ENCODE measurements at places on chromosomes 11 and 22.

DNA sequence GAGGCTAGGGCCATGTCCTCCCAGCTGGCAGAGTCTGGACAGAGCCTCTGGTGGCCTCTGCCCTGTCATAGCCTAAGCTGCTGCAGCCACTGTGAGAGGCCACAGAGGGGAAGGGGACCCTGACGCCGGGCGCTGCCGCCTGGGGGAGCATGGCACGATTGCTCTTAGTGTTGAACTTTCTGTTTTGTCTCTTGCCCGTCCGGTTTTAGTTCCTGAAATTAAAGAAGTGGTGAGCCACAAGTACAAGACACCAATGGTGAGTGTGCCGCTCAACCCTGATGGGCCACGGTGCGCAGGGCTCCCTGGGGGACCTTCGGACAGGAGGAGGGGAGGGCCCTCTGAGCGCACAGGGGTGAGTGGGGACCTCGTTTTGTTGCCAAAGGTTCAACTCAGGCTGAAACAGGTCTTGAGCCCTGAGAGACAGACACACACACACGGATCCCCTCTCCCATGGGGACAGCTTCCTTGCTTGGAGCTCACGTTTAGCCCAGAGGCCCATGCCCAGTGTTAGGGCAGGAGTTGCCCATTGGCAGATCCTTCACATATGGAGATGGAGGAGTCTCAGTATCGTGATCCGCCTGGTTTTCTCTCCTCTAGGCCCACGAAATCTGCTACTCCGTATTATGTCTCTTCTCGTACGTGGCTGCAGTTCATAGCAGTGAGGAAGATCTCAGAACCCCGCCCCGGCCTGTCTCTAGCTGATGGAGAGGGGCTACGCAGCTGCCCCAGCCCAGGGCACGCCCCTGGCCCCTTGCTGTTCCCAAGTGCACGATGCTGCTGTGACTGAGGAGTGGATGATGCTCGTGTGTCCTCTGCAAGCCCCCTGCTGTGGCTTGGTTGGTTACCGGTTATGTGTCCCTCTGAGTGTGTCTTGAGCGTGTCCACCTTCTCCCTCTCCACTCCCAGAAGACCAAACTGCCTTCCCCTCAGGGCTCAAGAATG, 23.8 kb downstream of the MYBPC3 start:
- no peak for DNase-seq

- no peak for DNase-seq
Observed at GRCh38 chr22:29187831-29188230, 17.9 kb upstream of the EMID1 start.

DNA sequence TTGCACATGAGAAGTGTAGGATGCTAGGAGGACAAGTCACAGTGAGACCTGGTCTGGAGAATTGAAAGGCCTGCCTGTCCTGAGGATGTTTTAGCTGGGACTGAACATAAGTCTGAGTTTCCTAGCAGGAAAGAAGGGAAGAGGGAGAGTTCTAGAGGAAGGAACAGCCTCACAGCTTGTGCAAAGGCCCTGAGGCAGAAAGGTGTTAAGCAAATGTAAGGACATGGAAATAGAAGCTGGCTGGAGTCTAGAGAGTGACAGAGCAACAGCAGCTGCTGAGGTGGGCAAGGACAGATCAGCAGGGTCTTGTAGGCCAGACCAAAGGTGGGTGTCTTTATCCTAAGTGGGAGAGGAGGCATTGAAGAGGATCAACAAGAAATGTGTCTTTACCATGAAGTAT, 210.9 kb upstream of the E2F8 start:
- DNase-seq, result no peak

DNA sequence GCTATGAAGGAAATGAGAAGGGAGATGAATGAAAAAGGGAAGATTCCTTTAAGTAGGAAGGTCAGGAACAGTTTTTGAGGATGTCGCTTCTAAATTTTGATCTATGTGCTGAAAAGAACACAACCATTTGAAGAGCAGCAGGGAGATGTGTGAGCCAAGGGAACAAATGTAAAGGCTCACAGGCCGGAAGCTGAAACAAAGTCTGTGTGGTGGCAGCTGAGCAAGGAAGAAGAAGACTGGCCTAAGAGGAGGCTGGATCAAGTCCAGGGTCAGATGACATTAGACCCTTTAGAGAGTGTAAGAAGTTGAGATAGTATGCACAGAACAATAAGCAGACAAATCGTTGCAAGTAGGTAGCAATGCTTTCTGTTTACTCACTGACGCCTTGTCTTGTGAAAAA, 1631.4 kb upstream of the TENM4 start:
- DNase-seq, result no peak

DNA sequence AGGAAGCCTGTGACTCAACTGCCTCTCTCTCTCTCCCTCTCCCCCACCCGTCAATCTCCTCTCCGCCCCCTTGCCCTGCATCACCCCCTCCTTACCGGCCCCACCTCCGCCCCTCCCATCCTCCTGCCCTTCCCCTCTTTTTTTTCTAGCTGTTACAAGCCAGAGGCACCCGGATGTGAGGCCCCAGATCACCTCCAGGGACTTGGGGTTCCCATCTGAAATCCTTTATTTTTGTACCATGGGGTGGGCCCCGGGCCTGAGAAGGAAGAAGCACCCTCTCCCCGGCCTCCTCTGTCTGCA, 10.8 kb downstream of the KCTD17 start:
- DNase-seq, result no peak

DNA sequence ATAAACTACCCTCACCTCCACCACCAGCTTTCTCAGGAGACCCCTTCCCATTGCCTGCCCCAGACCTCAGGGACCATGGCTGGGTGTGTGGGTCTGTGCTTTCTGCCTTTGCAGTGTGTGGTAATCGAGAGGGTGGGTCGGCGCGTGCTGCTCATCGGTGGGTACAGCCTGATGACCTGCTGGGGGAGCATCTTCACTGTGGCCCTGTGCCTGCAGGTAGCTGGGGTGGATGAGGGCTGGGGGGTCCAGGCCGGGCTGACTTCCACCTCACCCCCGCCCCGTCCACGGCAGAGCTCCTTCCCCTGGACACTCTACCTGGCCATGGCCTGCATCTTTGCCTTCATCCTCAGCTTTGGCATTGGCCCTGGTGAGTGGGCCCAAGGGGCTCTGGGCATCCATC, 10.5 kb upstream of the MIF start:
- DNase-seq, result no peak

- DNase-seq, result no peak
Observed at GRCh38 chr11:85685820-85686459, at the start of gene CCDC89. CCDC89 (minus strand) TSS chr11:85686195; CDS start chr11:85686130, 65 bp downstream.

GRCh38 chr11:18749681-18750319, 23.8 kb upstream of the IGSF22 start:
- no peak for DNase-seq

GRCh38 chr11:105899772-105900171, 122.3 kb downstream of the MSANTD4 start:
- DNase-seq, result no peak

GRCh38 chr11:123382555-123383074, 47.5 kb upstream of the GRAMD1B start:
- no peak for DNase-seq

GRCh38 chr11:59207988-59208451, 4.7 kb downstream of the MPEG1 start:
- no peak for DNase-seq

GRCh38 chr11:18794956-18795355, 3.4 kb upstream of the PTPN5 start:
- no peak for DNase-seq

GRCh38 chr11:119323532-119324033, 6.7 kb upstream of the MCAM start:
- DNase-seq, result no peak

- DNase-seq, result no peak
Observed at GRCh38 chr22:22369964-22370270, 125.3 kb downstream of the VPREB1 start.

GRCh38 chr11:122734848-122735496, 79.5 kb downstream of the UBASH3B start:
- DNase-seq, result no peak

GRCh38 chr11:88849368-88849767, 216.4 kb downstream of the GRM5 start:
- DNase-seq, result no peak

DNA sequence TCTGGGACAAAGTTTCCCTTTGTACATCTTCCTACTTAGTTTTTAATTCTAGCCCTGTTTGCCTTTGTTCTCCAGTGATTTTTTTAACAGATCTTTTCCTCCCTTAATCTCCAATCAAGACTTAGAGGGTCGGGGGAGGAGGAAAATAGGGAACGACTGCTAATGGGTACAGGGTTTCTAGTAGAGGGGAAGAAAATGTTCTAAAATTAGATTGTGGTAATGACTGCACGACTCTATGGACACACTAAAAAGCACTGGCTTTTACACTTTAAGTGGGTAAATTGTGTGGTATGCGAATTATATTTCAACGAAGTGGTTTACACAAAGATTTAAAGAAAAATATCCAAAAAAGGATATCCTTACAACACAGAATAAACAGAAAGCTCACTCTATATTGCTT, 110.0 kb upstream of the SPON1 start:
- no peak for DNase-seq

GRCh38 chr11:114058871-114059277, 637 bp upstream of the ZBTB16 start:
- no peak for DNase-seq

- no peak for DNase-seq
Observed at GRCh38 chr22:23190526-23190925, 10.2 kb downstream of the BCR start.

DNA sequence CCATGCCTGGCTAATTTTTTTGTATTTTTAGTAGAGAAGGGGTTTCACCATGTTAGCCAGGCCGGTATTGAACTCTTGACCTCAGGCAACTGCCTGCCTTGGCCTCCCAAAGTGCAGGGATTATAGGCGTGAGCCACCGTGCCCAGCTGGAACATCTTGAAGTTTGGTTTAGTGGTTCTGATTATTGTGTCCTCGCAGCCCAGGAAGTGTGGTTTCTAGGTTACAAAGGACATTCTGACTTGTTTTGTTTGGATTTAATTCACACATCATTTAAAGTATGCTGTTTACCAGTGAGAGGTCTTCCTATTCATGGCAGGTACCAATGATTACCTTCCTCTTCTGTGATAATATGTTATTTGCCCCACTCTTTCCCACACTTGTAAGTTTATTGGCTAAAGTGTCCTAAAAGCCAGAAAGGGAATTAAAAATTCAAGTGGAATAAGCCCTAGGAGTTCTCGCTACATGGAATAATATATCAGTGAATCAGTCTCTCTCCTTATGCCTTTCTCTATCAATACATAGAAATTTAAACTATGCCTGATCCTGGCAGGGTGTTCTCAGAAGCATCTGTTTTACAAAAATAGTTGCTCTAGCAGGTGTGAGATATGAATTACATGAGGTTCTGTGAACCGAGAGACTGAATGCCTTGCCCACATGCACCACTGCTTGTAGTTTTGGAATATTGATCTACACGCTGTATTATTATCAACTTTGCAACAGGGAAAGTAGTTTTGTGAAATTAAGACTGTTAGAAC, 263.1 kb downstream of the DDX10 start:
- DNase-seq, result no peak

GRCh38 chr22:46044621-46045458, 67.9 kb upstream of the WNT7B start:
- DNase-seq, result no peak

DNA sequence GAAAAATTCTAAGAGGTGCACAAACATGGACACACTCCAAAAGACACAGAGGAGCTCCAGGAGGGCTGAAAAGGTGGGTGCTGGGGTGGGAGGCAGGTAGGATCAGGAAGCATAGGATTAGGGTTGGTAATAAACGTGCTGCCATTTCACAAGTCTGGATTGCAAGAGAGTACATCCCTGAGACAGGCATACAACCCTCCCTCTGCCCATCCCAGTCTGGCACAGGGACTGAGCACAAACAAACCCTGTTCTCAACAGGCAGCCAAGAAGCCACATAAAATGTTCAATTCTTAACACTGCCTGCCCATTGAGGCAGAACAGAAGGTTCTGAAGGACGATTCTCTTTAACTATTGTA, 18.5 kb downstream of the SLC35F2 start:
- no peak for DNase-seq

DNA sequence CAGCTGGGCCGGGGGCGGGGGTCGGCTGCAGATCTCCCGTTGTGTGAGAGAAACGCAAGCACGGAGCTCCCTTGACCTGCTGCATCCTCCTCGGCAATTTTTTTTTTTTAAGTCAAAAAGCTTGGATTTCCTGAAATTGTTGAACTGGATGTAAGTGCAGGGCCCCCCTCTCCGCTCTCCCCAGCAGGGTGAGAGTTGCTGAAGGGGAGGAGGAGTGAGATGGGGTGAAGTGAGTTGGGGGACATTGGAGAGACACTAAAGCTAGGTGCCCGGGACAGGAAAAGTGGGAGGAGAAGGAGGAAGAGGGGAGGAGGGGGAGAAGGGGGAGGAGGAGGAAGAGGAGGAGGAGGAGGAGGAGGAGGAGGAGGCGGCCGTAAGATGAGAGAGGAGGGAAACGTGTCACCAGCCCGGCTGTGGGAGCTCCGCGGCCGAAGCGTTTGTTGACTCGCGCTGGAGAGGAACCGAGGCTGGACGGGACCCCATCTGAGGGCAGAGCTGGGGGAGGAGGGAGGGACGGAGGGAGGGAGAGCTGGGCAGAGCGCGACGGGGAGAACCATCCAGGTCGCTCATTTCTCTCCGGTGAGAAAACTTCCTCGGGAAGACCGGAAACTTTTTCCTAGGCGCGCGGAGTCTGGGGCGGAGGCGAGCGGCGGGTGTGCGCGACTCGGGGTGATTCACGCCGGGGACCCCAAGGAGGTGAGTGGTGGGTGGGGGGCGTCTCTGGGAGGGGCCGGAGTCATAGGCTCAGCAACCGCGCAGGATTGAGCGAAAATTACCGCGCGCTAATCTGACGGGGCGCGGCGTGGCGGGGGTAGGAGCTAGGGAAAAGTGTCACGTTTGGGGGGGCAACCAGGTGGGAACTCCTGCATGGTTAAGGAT, 80.2 kb downstream of the PRR5L start:
- DNase-seq, result no peak

- no peak for DNase-seq
Observed at GRCh38 chr11:81359476-81359875, 1374.2 kb downstream of the FAM181B start.

- DNase-seq, result no peak
Observed at GRCh38 chr11:30411383-30411782, 88.5 kb downstream of the ARL14EP start.

DNA sequence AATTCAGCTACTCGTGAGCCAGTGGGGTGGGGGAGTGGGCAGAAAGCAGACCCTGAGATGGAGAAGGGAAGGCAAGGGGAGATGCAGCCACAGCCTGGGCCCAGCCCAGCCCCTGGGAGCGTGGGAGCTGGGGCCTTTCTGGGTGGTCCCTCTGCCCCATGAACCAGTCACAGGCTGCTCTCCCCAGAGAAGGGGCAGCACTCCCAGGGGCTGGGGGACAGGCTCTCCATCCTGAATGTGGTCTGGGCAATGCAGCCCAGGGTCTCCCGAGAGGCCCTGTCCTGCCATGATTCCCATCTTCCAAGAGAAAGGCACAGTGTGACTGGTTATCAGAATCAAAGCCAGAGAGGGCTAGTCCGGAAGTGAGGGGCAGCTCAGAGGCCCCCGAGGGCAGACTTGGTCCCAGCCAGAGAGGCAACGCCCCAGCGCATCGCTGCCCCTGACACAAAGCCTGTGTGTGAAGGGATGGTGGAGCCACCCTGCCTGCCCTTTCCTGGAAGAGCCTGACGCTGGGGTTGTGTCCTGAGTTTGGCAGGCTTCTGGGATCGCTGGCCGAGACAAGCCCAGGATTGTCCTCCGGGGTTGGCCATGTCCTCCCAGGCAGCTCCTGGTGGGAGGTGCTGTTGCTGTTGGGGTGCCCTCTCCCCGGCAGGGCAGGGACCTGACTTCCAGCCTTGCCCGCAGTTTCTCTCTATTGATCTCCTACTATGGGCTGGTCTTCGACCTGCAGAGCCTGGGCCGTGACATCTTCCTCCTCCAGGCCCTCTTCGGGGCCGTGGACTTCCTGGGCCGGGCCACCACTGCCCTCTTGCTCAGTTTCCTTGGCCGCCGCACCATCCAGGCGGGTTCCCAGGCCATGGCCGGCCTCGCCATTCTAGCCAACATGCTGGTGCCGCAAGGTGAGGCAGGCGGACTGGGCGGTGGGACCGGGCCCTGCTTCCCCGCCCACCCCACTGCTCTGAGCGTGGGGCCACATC, 23.8 kb upstream of the SLC22A12 start:
- DNase-seq, result no peak
